ENCODE measurements at places on chromosomes 3 and 15. TPM values are rescaled to one million over a fixed set of nuclear protein-coding genes. Genes with fewer than 3 reads are reported as not detected.

DNA sequence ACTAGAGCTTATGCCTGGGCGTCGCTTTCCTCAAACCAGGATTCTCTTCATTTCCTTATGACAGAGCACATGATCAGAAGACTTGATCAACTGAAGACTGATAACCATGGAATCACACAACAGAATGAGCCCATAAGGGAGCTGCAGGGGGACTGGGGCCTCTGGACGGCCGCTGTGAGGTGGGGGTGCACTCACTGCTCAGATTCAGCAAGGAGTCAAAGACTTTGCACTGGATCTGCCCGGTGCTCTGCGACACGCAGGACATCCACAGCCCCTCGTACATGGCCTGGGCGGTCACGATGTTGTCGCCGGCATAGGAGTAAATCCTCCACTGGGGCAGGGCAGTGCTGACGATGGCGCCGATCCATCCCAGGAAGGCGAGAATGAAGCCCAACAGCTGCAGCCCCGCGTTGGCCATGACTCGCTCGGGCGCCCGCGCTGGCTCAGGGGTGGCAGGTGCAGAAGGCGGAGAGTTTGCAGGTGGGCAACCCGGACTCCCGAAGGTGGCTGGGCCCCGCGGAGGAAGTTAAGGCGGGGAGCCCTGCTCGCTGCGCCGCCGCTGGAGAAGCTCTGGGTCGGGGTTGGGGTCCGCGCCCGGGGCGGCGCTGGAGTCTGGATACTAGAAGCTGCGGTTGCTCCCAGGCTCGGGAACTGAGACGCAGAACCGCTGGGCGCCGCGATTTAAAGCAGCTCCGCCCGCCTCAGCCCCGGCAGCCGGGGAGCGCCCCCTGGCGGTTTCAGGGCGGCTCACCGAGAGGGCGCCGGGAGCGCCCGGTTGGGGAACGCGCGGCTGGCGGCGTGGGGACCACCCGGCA lies at the start of gene CLDN1:
TSS of gene CLDN1 (minus strand) at position 658 of the 815 bp plus-strand sequence. CDS start at position 418, 240 bp downstream.
- DNase-seq = peak; percentile 95
- H3K27me3 ChIP-seq = peaks cover 24% of the 10 kb centered on the region
- H3K27ac ChIP-seq = no peak within 1 kb of the TSS
- peak within 1 kb of the TSS; percentile 78 for H3K4me3 ChIP-seq
- no peaks in the 10 kb centered on the region for H3K36me3 ChIP-seq
- peaks cover 33% of the 10 kb centered on the region for H3K4me1 ChIP-seq

DNA sequence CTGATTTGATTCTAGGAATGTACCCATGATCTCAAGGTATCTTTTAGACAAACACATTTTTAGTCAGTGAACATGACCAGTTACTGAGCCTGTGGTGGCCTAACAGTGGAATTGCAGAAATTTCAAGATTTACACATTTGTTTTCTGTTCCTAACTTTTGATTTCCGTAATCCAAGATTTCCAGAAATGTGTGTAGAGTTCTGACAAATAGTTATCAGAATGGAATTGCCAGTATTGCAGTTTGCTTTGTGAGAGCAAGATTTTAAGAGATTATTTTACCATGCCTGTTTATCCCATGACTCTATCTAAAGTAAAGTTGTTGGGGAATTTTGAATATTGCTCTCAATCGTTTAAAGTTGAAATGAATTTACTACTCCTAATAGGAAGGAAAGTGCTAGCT lies 11.7 kb upstream of the UTS2B start:
- H3K27me3 ChIP-seq = no peaks in the 10 kb centered on the region
- H3K4me3 ChIP-seq = no peak overlapping the region
- H3K4me1 ChIP-seq = no peaks in the 10 kb centered on the region
- no peak for DNase-seq
- H3K36me3 ChIP-seq = no peaks in the 10 kb centered on the region

Gene CACNA2D3
- 2.3 TPM for total RNA-seq

DNA sequence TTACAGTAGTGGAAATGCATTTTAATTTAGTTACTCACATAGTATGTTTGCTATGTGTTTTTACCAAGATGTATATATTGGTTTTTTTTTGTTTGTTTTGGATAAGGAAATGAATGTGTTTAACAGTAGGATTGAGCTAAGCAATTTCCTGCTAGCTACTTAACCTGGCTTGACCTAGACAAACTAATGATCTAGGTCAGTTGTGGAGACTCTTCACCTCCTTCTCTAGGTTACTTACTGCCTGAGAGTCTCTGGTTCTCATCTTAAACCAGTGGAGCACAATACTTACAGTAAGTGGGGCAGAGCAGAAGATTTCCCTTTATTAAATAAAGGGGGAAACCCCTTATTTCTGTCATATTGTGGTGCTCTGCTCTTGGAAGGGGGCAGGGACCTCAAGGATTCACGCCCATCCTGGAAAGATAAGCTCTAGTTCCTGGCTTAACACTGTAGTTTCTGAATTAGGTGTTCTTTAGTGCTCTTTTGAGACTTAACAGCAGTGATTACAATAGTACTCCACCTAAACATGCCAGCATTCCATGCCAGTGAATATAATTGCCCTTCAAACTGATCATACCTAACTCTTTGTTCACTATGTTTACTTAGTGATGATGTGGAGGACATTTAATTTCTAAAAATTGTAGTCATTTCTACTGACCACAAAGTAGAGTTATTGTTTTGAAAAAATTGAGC lies 79.9 kb downstream of the UBP1 start:
- H3K4me3 ChIP-seq = no peak overlapping the region
- no peak overlapping the region for H3K27ac ChIP-seq
- H3K27me3 ChIP-seq = no peaks in the 10 kb centered on the region
- no peaks in the 10 kb centered on the region for H3K36me3 ChIP-seq

DNA sequence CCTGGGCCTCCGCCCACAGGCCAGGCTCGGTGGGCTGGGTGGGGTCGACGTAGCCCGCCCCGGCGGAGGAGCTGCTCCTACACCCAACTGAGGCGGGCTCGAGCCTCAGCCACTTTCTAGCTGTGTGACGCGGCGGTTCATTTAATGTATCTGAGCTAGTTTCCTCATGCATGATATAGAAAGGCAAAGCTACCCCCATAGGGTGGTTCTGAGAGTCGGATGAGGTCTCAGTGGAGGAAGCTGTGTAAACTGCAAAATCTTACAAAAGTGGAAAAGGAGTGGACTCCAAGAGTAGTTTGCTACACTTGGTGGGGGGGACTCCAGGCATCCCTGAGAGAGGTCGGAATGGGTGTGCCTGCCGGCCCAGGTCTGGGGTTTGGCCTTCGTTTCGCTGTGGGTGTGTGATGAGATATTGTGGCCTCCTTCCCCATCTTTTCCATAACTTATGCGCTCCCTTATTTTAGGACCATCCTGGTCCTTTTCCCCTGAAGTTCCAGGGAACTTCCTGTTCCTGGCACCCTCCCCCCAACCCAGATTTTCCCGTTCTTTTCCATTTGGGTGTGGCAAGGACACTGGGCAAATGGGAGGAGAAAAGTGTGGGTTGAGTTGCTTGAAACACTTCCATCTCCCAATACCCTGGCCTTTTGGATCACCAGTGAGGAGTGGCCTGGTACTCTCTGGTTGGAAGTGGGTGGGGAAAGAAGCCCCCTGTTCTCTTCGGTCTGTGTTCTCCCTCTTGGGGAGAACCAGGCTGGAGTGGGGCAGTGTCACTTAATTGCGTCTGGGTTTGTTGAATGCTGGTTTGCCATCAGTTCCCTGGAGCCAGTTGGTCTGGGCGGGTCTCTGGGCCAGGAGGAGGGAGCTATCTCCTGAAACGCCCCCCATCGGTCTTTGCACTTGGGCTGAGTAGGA lies 1.1 kb downstream of the PDIA5 start:
- no peak overlapping the region for H3K27ac ChIP-seq
- peaks cover 20% of the 10 kb centered on the region for H3K27me3 ChIP-seq
- H3K4me3 ChIP-seq = peak overlapping the region; percentile 95

DNA sequence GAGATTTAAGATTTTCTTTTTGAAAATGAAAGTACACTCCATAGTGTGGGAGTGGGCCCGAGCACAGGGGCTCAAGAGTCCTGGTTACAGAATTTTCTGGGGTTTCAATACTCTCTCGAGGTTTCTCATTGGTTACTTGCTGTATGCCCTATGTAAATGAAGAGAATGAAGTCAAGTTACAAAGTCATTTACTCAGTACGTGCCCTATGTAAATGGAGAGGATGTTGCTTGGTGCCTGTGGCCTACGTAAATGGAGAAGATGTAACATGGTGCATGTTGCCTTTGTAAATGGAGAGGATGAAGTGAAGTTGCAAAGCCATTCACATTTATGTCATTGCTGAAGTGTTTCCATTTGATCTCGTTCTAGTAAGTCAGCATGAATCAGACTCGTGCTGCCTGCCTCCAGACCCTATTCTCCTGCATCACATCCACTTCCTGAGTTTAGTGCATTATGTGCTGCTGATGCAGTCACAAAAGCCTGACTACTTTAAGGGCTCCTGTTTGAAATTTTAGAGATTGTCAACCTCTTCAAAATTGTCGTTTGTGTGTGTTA lies 302.0 kb downstream of the ZBBX start:
- H3K36me3 ChIP-seq = no peaks in the 10 kb centered on the region
- H3K4me1 ChIP-seq = no peaks in the 10 kb centered on the region
- no peaks in the 10 kb centered on the region for H3K27me3 ChIP-seq
- H3K27ac ChIP-seq = no peak overlapping the region
- H3K4me3 ChIP-seq = no peak overlapping the region

Gene ARPIN
- 2.8 TPM for total RNA-seq

GRCh38 chr3:54988838-54989630 lies 61.2 kb upstream of the LRTM1 start:
- no peak overlapping the region for H3K27ac ChIP-seq
- peaks cover 10% of the 10 kb centered on the region for H3K4me1 ChIP-seq
- H3K27me3 ChIP-seq = no peaks in the 10 kb centered on the region
- H3K36me3 ChIP-seq = no peaks in the 10 kb centered on the region

- H3K36me3 ChIP-seq = no peaks in the 10 kb centered on the region
- H3K27me3 ChIP-seq = no peaks in the 10 kb centered on the region
These were observed 945.1 kb downstream of the EPHA3 start for GRCh38 chr3:90052425-90052950.

GRCh38 chr3:19396726-19397125 lies 248.4 kb downstream of the KCNH8 start:
- peaks cover 15% of the 10 kb centered on the region for H3K4me1 ChIP-seq
- no peak overlapping the region for H3K4me3 ChIP-seq
- H3K36me3 ChIP-seq = no peaks in the 10 kb centered on the region
- no peaks in the 10 kb centered on the region for H3K27me3 ChIP-seq
- DNase-seq = no peak

Gene DPPA4
- 878 TPM for total RNA-seq

DNA sequence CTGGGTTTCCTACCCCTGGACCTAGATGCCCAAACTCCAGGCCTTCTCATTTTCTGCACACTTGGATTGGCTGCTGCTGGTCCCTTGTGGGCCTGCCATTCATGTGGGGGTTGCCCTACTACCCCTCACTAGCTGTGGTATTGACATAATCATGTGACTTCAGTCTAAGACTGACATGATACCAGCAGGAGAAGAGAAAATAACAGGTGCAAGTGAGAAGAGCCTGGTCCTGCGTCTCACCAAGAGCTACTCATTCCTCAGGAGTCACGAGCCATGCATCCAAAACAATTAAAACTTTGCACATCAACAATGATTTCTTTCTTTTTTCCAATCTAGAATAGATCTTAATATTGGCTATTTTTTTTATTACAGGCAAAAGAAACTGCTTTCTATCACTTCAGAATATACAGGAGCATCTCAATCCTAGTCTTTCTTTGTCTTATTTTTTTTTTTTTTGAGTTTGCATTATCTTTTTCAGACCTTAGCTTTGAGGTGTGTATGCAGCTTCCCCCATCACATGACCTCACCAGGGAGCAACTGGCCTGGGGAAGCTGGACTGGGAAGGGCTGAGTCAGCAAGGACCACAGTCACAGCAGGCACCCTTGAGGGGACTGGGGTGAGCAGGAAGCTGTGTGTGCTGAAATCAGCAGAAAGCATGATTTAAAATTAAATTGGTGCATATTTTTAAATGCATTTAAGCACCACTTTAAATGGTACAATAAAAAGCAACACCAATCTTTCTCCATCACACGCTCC lies 27.6 kb downstream of the SLC9A9 start:
- H3K27me3 ChIP-seq = no peaks in the 10 kb centered on the region
- H3K36me3 ChIP-seq = no peaks in the 10 kb centered on the region
- DNase-seq = no peak
- H3K27ac ChIP-seq = no peak overlapping the region
- H3K4me1 ChIP-seq = no peaks in the 10 kb centered on the region

Gene BBS4
- total RNA-seq = 40.8 TPM

Data from GM23338 (cell line).